Bone marrow (tissue), 2 donors: ENCODE measurements at places on chromosomes 4 and X.

DNA sequence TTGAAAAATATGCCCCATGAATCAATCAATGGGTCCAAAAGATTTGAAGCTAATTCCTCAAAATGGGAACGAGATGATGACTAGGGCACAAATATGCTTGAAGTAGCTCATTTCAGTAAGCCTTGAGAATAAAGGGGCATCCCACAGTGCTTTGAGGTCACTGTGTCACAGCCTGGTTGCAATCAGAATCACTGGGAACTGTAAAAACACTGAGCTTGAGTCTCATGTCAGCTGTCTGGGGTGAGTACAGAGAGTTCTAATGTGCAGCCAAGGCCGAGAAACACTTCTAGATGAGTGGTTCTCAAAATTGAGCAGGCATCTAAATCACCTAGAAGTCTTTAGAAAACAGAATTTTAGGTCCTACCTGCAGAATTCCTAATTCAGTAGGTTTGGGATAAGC is 120.5 kb upstream of the EGFL6 start:
- no peak for DNase-seq

DNA sequence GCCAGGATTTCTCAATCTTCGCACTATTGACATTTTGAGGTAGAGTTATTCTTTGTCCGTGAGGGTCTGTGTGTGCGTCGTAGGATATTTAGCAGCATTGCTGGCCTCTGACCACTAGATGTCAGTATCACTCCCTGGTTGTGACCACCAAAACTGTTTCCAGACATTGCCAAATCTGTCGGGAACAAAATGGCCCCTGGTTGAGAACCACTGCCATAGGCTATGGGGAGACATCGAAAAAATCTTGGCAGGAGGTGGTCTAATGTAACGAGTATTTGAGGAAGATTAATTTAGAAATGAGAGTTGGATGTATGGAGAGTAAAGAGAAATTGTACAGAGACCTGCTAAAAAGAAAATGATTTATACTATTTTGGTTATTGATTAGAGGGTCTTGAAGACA is 108.4 kb downstream of the DOCK11 start:
- DNase-seq: no peak

- DNase-seq: no peak
Measured at GRCh38 chr4:86221002-86221401, 138.9 kb downstream of the MAPK10 start.

GRCh38 chrX:46029777-46030176 is 515.4 kb downstream of the ZNF674 start:
- no peak for DNase-seq

DNA sequence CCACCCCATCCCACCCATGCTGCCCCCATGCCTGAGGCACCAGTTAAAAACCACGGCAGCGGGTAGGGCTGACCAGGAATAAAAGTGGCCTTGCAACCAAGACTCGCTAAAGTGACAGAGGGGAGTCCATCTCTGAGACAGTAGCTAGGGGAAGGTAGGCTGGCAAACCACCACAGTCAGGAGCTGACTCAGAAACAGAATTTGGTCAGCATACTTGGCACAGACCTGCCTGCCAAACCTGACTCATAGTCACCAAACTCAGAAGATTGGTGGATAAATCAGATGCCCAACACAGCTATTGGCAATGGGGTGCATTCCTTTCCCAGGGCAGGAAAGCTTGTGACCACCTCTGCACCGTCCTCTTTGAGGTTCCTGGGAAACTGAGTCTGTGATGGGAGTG is 193.8 kb downstream of the BCOR start:
- no peak for DNase-seq

GRCh38 chrX:68659385-68659784 is 11.9 kb downstream of the STARD8 start:
- DNase-seq: no peak

- DNase-seq: no peak
Measured at GRCh38 chr4:125155251-125155650, 159.5 kb upstream of the FAT4 start.

DNA sequence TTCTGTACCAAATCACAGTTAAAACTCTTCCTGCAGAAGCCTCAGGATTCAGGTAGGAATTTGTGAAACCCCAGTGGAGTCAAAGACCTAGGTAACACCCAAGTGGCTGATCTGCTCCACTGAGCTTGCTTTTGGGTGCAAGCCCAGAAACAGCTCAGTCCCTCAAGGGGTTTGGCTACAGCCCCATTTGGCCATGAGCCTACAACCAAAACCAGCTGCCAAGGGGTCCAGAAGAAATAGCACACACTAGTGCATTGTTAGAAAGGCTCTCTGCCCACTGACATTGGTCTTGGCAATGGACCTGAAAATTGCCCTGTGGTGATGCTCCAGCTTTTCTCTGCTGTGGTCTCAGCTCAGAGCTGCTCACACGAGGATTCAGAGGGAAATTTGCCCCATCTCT is 577.4 kb upstream of the INTU start:
- no peak for DNase-seq

- no peak for DNase-seq
Measured at GRCh38 chrX:110432091-110432905, 73.7 kb downstream of the RTL9 start.

DNA sequence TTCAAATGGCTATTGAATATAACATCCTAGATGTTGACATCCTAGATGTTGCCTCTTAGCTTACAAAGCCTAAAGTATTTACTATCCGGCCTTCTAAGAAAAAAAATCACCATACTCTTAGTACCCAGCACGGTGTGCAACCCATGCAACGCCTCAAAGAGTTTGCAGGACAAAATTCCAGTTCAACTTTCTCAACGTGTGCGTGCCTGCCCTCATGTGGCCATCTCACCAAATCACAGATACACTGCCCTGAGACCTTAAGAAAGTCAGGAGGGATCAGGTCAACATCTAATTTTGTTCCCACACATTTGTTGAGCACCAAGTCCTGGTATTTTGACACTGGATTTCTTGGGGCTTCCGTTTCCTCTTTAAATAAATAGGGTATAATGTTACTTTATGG is 68.3 kb downstream of the CRMP1 start:
- no peak for DNase-seq

GRCh38 chr4:104420766-104421165 is 73.9 kb downstream of the CXXC4 start:
- DNase-seq: no peak

DNA sequence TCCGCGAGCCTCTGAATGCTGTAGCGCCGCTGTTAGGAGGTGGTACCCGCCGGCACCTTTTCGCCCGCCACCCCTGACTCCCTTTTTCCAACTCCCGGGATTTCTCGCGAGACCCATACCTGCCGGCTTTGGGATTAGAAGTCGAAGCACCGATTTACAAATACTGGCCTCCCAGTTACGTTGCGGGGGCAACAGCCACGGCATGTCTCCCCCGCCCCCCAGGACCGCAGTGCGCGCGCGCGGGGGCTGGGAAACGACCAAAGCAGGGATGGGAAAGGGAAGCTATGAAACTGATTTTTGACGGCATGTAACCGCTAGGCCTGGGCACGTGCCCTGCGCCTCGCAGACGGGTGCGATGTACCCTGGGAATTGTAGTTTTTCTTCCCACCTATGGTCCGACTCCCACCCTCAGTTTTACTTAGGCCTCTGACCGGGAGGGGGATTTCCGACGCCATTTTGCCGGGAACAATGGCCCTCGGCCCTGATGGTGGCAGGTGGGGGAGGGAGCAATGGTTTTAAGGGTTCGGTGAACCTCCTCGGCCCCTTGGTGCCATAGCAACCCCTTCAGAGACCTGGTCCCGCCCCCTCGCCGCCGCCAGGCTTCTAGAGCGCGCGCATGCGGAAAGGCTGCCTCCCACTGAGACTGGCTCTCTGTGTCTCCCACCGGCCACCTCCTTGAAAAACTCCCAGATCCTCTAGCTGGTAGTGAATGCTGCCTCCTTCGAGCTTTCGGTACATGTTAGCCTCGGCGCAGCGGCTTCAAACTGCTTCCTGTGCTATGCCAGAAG is 772 bp upstream of the WNK3 start:
- DNase-seq: no peak

DNA sequence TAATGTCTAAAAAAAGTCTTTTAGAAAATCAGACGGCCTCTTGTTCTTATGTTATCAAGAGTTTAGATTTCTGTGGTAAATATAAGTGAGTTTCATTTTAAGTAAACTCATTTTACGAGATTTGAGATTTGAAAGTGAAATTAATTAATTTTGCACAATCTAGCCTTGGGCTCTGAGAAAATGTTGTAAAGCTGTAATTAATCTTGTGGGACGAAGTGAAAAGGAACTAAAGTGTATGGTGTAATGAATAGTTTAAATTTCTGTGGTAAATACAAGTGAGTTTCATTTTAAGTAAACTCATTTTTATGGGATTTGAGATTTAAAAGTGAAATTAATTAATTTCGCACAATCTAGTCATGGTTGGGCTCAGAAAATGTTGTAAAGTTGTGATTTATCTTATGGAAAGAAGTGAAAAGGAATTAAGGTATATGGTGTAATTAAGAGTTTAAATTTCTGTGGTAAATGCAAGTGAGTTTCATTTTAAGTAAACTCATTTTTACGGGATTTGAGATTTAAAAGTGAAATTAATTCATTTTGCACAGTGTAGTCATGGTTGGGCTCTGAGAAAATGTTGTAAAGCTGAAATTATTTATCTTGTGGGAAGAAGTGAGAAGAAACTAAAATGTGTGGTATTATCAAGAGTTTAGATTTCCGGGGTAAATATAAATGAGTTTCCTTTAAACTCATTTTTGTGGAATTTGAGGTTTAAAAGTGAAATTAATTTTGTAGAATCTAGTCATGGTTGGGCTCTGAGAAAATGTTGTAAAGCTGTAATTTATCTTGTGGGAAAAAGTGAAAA is 1.6 kb downstream of the SCML1 start:
- no peak for DNase-seq

- no peak for DNase-seq
Measured at GRCh38 chrX:15151267-15152186, 118.4 kb downstream of the ASB9 start.

DNA sequence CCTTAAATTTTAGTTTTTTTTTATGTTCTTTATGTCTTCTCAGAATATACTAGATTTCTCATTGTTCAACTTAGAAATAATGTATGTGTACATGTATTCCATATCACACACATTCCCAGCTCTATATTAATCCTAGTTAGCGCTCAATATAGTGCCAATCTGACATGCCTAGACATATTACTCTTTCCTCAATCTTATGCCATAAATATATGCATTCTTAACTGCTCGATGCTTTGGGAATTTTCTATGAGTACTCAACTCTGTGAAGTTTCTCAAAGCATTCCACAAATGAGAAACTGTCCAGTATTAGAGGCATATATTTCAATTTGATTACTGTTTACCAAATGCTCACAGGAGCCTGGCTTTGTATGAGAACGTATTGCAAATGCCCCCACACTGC is 231.2 kb upstream of the VEGFC start:
- no peak for DNase-seq

DNA sequence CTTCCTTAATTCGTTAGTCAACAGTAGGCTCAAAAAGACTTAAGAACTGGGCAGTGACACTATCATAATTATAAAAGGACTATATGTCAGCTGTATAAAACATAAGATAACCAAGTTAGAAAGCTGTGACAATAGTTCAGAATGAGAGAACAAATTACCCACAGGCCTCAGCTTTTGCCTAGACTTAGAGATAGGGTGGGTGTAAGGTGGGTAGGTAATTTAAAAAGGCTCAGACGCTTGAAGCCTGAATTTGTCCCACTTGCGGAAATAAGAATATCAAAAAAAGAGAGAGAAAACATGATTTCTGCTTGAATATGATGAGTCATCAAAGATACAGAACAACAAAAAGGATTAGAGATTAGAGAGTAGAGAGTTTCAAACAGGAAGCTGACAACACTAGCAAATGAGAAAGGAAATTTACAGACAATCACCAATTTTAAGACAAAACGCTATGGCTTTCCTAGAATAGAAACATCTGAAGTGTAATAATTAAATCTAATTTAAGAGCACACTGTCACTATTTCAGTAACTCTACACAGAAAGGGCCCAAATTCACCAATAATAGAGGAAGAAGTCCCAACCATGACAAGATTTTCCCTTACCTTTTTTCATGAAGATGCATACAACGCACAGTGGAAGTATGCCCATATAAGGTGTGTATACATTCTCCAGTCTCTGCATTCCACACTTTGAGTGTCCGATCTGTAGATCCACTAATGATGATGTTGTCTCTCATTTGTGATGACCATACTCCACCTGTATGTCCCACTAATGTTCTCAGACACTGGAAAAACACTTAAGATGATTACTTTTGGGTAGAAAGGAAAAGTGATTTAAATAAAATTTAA is 208.1 kb downstream of the FBXW7 start:
- no peak for DNase-seq

DNA sequence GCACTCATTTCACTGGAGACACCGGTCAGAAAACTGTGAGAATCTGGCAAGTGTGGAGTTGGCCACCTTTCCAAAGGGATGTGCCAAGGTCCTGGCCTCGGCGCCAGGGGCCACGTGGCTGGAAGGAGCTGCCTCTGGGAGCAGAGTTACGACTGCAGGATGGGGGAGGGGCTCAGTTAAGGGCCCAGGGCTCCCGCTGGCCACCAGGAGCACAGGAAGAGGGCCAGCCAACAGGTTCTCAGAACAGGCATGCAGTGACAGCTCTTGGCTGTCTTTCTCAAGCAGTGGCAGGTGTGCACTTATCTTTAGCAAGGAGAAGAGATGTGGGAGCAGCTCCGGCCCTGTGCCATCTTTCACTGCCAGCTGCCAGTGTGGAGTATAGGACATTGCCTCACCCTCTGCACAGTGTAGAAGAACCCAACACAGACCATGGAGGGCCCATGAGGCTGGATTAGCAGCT is 115.9 kb upstream of the RBPJ start:
- no peak for DNase-seq

- DNase-seq: no peak
Measured at GRCh38 chrX:108892501-108892900, 156.1 kb upstream of the IRS4 start.

GRCh38 chr4:17142232-17142711 is 243.8 kb upstream of the LDB2 start:
- no peak for DNase-seq

DNA sequence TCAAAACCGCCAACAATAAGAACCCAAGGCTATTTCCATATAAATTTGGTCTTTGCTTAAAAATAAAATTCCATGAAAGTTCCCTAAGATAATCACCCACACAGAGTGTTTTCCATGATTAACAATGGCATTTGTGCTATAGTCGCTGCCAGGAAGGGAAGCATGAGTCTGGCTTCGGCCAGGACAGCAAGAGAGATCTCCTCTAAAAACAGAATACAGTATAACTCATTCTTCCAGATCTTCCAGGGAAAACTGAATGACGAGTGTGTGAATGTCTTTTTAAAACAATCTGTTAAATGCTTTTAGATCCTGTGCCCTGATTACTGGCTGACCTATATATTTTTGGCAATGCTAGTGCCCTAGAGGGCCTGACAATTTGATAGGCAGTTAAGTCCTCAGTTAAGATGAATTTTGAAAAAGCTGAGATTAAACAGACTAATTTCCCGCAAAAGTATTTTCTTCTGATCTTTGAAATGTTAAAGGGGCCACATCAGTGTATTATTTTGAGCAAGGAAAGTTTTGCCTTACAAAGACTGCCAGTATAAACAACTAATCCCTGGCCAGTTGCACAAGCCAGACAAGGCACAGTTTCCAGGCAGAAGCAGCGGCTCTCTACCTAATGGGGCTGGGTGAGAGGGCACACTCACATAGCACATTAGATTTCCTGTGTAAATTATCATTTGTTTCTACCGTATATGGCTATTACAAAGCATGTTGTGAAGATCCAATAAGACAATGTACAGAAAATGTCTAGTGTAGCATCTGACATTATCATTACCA is 127.3 kb downstream of the DCHS2 start:
- DNase-seq: no peak

- DNase-seq: no peak
Measured at GRCh38 chr4:140211161-140211560, 57.2 kb upstream of the MAML3 start.

GRCh38 chr4:151055539-151055938 is 40.5 kb upstream of the LRBA start:
- DNase-seq: no peak

- DNase-seq: no peak
Measured at GRCh38 chrX:72274526-72274925, 2.5 kb downstream of the RPS4X start.
